ENCODE measurements at places on chromosomes 7 and 10.

- no peak for DNase-seq
These were observed 125.2 kb upstream of the MKLN1 start for GRCh38 chr7:131202451-131202850.

GRCh38 chr7:42677751-42678699 is 233.8 kb downstream of the C7orf25 start:
- DNase-seq = no peak

- DNase-seq = no peak
These were observed 904.9 kb downstream of the IPMK start for GRCh38 chr10:57362811-57363210.

DNA sequence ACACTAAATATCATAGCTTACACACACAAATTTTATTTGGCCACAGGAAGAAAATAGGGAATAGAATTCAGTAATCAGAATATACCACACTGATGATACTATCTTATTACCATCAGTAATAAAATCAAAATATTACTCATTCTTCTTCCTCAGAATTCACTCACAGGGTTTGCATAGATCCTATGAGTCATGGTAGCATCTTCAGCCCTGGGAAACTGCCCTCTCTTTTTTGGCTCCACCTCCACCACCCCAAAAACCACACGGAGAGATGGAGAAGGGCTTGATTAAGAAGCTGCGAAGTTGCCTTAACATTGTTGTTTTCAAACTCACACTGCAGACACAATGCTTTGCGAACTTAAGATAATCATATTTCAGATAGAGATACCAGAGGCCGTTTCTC is 154.1 kb upstream of the AHR start:
- peak; percentile 24 for DNase-seq

DNA sequence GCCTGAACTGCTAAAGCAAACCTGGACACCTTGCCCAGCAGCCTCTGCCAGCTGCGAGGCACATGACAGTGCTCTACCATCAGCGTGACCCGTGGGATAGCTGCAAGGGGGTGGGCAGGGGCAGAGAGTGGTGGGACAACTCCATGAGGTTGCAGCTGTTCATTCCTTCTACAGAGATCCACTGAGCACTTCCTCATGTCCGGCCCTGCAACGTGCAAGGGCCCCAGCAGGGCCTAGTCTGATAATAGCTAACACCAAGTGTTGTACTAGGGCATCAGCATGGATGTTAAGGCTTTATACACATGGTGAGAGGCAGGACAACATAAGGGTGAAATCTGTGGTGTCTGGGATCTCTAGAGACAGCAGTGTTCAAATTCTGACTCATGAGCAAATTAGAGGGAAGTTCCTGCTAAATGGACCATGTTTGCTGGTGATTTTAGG is 14.3 kb downstream of the NOD1 start:
- no peak for DNase-seq

- no peak for DNase-seq
These were observed 339.8 kb downstream of the RNLS start for GRCh38 chr10:88243202-88243744.

DNA sequence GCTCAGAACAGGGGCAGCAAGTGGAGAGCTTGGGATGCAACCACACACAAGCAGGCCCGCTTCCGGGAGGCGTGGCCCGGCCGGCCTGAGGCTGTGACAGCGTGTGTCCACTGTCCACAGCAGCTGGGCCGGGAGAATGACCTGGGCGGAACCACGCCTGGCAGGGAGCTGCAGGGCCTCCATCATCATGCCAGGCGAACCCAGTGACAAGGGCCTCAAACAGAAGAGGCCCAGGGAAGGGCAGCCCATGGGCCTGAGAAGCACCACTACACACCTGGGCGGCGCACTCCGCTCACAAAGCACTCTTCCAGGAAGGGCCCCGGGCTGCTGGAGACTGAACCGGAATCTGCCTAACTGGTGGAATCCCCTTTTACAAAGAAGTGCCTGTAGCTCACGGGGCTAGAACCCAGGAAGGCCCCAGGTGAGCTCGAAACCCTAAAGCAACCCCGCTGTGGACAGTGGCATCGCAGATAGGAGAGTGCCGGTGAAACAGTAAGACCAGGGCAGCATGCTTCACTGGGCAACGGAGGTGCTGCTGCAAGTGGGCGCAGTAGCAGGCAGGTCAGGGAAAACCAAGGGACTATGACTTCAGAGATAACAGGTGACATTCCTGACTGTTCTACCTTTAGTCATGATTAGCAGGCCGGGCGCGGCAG is 66.0 kb downstream of the MAD1L1 start:
- no peak for DNase-seq

- no peak for DNase-seq
These were observed 40.4 kb downstream of the CAMK2B start for GRCh38 chr7:44284881-44285541.

- DNase-seq = no peak
These were observed 4.6 kb downstream of the GIGYF1 start for GRCh38 chr7:100689230-100690135.
